ENCODE measurements at places on chromosomes 3 and 15. TPM values are rescaled to one million over a fixed set of nuclear protein-coding genes. Genes with fewer than 3 reads are reported as not detected.

GRCh38 chr15:27589260-27589659 is 509.9 kb downstream of the OCA2 start:
- no peak for DNase-seq

DNA sequence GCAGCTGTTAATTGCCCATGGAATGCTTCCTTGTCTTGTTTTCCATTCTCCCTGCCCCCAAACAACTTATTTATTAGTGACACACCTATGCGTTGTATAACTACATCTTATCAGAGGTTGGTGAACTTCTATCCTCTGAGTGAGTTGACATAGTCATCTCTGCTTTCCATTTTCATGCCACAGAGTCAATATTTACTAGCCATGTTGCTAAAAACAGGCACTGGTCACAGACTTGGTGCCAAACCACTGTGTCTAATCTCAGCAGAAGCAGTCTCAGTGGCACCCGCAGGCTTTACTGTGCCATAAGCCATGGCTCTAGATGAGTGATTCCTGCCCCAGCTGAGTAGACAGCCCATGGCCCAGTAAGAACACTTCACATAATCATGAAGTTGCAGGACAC is 26.5 kb downstream of the DAPK2 start:
- DNase-seq: no peak

DNA sequence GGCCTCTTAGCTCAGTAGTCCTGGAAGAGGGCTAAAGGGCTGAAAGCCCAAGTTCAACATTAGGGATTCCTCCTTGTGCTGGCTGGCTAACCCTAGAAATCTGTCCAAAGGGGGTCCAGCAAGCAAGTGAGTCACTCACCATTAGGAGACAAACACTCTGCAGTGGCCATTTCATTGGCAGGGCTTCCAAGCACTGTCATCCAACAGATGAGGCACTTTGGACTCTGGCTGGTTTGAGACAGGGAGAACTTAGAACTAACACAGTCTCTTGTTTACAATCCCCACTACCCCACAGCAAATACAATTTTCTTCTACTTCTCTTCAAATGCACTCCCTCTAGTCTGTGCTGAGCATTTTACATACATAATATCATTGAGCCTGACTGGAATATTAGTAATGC is 10.1 kb upstream of the WNT5A start:
- no peak for DNase-seq

DNA sequence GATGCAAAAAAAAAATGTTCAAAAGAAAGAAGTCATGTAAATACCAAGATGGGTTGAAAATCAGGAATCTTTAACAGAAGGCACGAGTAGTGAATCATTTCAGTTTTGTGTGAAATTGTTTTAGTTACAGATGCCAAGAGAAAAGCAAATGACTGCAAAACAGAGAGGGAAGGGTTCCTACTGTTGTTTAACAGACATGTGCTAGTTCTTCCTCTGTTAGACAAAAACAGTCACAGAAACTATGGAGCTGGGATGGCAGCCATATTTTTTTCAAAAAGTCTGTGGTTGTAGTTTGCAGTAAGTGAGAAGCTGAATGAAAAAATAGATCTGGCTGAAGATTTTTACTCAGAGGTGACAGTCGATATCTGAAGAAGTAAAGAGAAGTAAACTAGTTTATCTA is 511.9 kb downstream of the ZIC1 start:
- DNase-seq: no peak

DNA sequence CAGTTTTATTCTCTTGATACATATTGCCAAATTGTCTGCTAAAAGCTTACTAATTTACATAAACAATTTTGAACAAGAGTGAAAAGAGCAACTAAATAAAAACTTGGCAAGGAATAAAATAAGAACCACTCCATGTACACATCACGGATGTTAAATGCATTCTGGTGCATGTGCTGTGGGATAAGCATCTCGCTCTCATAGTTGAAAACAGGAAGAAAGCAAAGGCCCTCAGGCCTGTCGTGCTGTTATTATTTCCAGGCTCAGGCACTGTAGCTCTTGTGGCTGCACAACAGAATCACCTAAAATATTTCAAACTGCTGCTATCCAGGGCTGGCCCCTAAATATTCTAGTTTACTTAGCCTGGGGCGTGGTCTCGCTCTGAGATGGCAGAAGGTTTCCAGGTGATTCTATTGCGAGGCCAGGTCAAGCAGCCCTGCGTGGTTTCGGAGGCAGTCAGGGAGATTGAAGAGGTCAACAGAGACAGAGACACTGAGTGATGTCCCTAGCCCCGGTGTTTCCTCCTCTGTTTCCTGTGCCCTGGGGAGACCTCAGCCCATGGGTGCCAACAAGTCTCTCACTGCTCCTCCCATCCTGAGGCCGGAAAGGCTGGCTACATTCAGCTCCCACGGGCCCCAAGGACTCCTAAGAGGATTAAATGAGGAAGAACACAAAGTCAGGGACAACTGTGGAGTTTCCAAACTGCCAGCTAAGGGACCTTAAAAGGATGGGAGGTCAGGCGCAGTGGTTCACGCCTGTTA is 18.2 kb upstream of the PDIA5 start:
- DNase-seq: no peak

- DNase-seq: no peak
Measured at GRCh38 chr3:12328837-12329462, 40.1 kb downstream of the PPARG start.

DNA sequence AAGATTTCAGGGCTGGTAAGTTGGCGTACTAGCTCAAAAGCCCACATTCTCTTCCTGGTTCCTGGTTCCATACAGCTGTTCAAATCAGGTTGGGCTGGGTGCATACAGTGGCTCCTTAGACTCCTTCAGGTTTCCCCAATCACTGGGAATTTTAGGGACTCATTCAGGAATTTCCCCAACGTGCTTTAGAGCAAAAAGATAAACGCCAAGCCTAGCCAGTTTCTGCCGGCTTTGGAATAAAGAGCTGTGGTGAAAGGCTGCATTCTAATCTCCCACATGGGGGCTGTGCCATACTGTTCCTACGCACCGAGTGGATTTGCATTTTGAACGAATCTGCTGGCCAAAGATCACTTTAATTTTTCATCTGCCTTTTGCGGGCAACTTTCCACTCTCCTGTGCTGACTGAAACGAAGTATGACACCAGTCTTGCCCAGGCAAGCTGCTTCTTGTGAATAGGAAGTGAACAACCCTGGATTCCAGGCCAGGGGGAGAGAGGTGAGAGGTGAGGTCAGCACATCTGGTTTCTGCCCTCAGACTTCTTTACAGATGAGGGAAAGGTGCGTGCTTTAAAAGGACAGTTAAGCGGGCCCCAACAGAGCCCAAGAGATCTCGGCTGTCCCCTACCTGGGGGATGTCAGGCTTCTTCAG is 184.2 kb upstream of the PDZRN3 start:
- DNase-seq: peak; percentile 96

DNA sequence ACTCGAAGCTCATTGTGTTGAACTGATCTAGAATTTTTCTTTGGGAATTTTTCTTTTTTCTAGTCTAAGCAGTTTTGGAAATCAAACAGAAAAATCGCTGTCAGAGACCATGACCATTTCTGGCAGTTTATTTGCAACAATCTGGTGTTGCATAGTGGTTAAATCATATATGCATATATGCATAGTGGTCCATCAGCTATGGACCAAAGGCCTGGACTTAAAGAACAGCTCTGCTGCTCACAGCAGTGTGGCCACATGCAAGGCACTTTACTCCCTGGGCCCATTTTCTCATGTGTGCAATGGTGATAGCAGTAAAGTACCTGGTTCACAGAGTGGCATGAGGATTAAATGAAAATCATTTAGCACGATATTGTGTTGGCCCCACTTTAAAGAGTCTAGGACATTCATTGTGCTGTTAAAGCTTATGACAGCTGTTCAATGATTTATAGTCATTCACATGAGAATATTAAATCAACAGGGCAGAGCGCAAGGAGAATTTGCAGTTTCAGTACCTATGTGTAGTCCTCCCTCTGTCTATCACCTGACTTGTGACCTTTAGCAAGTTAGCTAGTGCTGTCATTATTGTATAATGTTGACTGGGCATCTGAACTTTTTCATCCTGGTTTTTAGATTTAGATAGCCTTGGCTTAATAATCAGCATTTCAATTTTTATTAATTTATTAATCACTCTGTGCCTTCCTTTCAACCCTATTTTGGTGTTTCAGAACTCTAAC is 46.4 kb downstream of the BLM start:
- DNase-seq: no peak

- DNase-seq: no peak
Measured at GRCh38 chr3:8256441-8257071, 245.1 kb upstream of the LMCD1 start.

DNA sequence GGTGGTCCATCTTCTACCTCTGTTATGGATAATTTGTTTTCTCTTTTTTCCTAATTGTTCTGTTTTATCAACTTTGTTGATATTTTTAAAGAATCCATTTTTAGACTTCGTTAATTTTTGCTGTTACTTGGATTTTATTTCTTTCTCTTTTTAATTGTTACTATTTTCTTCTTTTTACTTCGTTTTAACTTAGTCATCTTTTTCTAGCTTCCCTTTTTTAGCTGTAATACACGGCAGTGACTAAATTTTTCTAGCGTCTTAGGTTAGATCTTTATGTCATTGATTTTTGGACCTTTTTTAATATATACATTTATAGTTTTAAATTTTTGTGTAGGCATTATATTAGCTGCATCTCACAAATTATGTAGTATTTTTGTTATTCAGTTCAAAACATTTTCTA is 33.1 kb downstream of the ARIH2 start:
- DNase-seq: no peak

- peak; percentile 26 for DNase-seq
Measured at GRCh38 chr3:183098536-183099025, 715 bp downstream of the MCCC1 start.

GRCh38 chr3:37622999-37623883 is 238.4 kb upstream of the CTDSPL start:
- no peak for DNase-seq

DNA sequence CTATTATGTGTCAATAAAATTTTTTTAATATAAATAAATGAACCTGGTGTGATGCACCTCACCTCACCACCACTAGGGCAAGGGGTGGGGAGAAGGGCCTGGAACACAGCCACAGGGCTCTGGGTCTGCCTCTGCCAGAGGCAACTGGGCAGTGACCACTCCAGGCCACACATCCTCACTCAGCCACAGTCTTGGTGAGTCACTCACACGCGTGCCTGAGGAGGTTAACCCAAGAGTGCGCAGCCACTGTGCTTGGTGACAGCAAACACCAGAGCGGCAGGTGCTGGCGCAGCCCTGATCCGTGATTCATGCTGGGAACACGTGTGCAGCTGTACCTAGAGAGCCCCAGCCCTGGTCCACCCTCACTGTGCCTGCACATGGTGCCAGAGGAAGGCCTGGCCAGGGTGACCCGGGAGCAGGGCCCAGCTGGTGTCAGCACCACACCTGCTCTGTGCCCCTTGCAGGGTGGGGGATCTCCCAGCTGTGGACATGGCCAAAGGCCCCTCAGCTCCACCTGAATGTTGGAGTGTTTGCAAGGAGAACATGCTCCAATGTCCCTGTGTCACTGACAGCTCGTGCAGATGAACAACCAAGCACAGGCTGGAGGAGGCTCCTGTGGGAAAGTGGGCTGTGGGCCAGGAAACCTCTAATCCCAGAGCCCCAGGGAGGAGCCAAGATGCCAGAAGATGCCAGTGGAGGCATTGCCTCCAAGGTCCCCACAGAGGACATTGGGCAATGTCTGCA is 2.1 kb downstream of the SLC41A3 start:
- DNase-seq: peak; percentile 67

- peak; percentile 35 for DNase-seq
Measured at GRCh38 chr3:140736863-140737460, 59.1 kb downstream of the TRIM42 start.

GRCh38 chr3:105367063-105367405 is 325 bp downstream of the ALCAM start:
- no peak for DNase-seq

NTRK3 gene
- not detected for total RNA-seq

HEG1 gene
- 15.7 TPM for total RNA-seq

SERPINI2 gene
- total RNA-seq: not detected

IMPG2 gene
- total RNA-seq: 0.03 TPM

LRRIQ4 gene
- total RNA-seq: 0.04 TPM

ZNF662 gene
- 1.7 TPM for total RNA-seq

PLA2G4E gene
- total RNA-seq: 0.14 TPM

KNL1 gene
- total RNA-seq: 32.8 TPM

ONECUT1 gene
- total RNA-seq: not detected

AQR gene
- 30.0 TPM for total RNA-seq

Data from foreskin keratinocyte (primary cell).